Aorta (tissue), 5 donors: ENCODE measurements at places on chromosomes 11 and 22. TPM values are rescaled to one million over a fixed set of nuclear protein-coding genes. Genes with fewer than 3 reads are reported as not detected.

The TXN2 gene
- 42.3 TPM for total RNA-seq

DNA sequence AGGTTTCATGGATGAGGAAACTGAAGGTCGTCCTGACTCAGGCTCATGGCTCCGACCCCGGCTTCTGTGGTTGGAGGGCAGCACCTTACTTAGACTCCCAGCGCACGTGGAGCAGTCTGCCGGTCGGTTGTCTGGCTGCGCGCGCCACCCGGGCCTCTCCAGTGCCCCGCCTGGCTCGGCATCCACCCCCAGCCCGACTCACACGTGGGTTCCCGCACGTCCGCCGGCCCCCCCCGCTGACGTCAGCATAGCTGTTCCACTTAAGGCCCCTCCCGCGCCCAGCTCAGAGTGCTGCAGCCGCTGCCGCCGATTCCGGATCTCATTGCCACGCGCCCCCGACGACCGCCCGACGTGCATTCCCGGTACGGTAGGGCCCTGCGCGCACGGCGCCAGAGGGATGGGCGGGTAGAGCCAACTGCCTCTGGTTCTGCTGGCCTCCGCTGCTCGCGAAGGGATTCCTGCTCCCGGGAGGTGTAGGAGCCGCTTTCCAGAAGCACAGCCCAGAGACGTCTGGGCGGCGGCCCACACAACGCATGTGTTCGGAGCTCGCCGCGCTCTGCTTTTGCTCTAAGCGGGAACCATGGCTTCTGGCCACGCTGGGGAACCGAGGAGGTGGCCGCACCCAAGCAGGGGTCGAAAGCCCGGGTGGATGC, at the start of gene LDHA:
TSS of gene LDHA (plus strand) at position 289 of the 653 bp plus-strand sequence. CDS start 2,280 bp downstream, outside the sequence.
- H3K4me3 ChIP-seq, result peak within 1 kb of the TSS; percentile 81
- H3K27me3 ChIP-seq, result no peaks in the 10 kb centered on the region
- H3K27ac ChIP-seq, result peak within 1 kb of the TSS; percentile 75

GRCh38 chr22:24230911-24231656, 13.8 kb downstream of the GGT5 start:
- no peaks in the 10 kb centered on the region for H3K27me3 ChIP-seq
- no peaks in the 10 kb centered on the region for H3K36me3 ChIP-seq
- no peak overlapping the region for H3K4me3 ChIP-seq
- no peaks in the 10 kb centered on the region for H3K4me1 ChIP-seq
- H3K27ac ChIP-seq, result no peak overlapping the region

- H3K27ac ChIP-seq, result peak overlapping the region; percentile 5
- no peak overlapping the region for H3K4me3 ChIP-seq
- H3K36me3 ChIP-seq, result no peaks in the 10 kb centered on the region
- no peaks in the 10 kb centered on the region for H3K27me3 ChIP-seq
- no peak for DNase-seq
These were observed 15.0 kb upstream of the APOA1 start for GRCh38 chr11:116852261-116853031.

The ANO5 gene
- 3.6 TPM for total RNA-seq
